ENCODE measurements at places on chromosomes 16 and 17.
A peak's percentile ranks its signal among the peaks of the same experiment; 100 is the strongest.

- H3K4me3 ChIP-seq, result no peak overlapping the region
- peaks cover 2% of the 10 kb centered on the region for H3K36me3 ChIP-seq
- DNase-seq, result no peak
- H3K27me3 ChIP-seq, result peaks cover 33% of the 10 kb centered on the region
Observed at GRCh38 chr16:79293836-79294460, 306.6 kb downstream of the MAF start.

DNA sequence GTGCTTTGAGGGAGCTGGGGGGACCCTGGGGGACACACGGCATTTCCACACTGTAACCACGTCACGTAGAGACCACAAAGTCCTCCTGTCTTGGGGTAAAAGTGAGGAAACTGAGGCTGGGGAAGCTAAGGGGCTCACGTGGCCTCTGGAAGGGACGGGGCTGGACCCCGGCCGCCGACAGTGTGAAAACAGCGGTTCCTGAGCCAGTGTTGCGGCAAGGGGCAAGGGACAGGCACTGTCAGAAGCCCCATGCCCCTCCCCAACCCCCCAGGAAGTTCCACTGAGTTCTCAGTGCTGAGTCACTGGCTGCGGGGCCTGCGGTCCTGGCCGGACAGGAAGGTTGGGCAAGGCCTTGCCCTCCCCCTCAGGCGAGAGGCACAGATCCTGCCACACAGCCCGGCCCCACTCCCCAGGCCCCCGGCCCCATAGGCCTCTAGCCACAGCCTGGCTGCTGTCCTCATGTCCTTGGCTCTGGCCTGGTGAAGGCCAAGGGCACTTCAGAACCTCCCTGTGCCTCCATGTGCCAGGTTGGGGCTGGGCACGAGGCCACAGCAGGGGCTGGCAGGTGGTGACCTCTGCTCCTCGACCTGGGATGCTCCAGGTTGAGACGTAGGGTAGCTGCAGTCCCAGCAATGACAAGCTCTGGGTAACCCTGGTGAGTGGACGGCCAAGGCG, 5.0 kb upstream of the CCDC57 start:
- H3K36me3 ChIP-seq, result no peaks in the 10 kb centered on the region
- peak; percentile 34 for DNase-seq
- no peak overlapping the region for H3K27ac ChIP-seq
- H3K4me3 ChIP-seq, result no peak overlapping the region
- peaks cover under 1% of the 10 kb centered on the region for H3K27me3 ChIP-seq

DNA sequence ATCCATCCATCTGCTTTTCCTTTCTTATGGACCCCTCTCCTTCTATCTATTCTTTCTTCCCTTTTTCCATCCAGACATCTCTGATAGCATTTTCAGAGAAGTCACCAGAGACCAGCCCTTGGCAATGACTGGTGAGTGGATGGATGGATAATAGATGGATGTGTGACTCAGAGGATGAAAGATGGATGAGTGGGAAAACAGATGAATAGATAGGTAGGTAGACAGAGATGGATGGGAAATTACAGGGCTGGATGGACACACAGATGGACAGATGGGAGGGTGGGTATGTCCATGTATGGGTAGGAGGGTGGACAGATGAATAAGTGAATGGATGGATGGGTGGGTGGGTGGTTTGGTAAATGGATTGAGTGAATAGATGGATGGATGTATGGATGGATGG, 101.0 kb downstream of the LITAF start:
- DNase-seq, result no peak
- no peak overlapping the region for H3K27ac ChIP-seq
- H3K36me3 ChIP-seq, result no peaks in the 10 kb centered on the region

DNA sequence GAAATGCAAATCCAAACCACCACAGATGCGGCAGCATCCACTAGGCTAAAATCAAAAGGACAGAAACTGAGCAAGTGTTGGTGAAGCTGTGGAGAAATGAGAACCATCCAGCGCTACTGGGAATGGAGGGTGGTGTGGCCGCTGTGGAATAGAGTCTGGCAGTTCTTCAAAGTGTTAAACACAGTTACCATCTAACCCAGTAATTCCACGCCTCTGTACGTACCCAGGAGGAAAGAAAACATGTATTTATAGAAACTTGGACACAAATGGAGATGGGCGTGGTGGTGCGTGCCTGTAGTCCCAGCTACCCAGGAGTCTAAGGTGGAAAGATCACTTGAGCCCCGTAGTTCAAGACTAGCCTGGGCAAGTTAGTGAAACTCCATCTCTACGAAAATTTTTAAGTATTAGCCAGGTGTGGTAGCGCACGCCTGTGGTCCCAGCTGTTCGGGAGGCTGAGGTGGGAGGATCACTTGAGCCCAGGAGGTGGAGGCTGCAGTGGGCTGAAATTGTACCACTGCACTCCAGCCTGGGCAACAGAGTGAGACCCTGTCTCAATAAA, 11.6 kb downstream of the SLC25A10 start:
- DNase-seq, result no peak
- H3K27me3 ChIP-seq, result peaks cover 16% of the 10 kb centered on the region
- H3K4me3 ChIP-seq, result no peak overlapping the region
- no peak overlapping the region for H3K27ac ChIP-seq
